ENCODE measurements at places on chromosomes 7 and 10.

DNA sequence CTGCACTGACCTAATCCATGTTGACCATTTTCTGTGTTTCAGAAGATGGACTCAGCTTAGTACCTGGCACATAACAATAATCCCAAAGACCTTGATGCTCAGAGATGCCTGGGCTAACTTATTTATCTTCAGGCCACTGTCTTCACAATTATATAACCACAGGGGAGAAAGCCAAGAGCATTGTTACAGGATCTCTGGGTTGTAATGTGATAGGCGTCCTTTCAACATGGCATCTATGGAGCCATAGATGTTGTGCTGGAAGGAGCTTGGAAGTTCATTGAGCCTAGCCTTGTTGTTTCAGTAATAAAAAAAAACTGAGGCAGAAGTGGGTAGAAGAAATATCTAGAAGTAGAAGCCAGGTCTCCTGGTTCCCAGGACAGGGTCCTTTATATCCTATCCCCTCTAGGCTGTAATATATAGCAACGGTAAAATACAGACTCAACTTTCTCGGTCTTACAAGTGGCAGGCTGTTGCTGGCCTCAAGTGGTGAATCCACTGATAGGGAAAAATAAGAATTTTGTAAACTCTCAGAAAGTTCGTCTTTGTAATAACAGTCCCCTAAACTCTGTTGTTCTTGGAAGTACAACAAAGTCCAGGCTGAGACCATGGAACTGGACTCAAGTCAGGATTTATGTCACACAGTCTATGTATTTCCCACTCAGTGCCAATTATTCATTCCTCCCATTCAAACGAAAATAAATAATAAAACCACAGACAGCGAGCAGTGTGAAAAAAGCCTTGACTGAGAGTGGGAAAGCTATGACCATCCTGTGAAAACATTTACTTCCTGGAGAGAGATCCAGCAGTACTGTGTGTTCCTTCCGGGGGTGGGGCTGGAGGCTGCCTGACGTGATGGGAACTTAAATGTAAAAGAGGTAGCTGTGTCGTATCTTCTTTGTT is 277.6 kb downstream of the REEP3 start:
- peak; percentile 91 for DNase-seq

GRCh38 chr7:36054637-36055036 is 98.4 kb upstream of the EEPD1 start:
- DNase-seq: no peak

GRCh38 chr7:125222596-125222995 is 293.0 kb upstream of the POT1 start:
- DNase-seq: no peak

DNA sequence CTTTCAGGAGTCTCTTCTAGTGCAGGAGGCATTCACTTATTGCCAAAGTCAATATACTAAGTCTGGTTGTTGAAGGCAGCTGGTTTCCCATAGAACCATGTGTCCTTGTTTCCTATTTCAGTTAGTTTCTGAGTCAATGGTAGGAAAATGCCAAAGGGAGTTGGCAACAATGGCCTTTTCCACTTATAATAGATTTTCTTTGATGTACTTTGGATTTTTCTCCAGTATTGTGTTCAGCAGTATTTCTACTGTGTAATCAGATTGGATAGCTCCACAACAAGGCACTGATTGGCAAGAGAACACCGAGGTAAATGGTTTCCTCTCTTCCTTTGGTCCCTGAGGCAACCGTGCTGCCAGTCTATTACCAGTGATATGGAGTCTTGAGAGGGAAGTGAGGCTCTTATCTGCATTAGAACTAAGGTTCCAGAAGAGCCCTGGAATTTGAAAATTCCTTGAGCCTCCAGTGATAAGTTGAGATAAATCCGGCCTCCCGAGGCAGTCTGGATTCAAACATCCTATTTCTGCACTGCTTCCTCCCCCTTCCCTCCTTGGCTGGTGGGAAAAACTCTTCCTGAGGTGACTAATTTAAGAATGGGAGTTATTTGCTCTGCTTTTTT is 7.9 kb upstream of the SEPTIN7 start:
- peak; percentile 26 for DNase-seq

Data from fibroblast of mammary gland (primary cell).